ENCODE measurements at places on chromosomes 11 and 22.

DNA sequence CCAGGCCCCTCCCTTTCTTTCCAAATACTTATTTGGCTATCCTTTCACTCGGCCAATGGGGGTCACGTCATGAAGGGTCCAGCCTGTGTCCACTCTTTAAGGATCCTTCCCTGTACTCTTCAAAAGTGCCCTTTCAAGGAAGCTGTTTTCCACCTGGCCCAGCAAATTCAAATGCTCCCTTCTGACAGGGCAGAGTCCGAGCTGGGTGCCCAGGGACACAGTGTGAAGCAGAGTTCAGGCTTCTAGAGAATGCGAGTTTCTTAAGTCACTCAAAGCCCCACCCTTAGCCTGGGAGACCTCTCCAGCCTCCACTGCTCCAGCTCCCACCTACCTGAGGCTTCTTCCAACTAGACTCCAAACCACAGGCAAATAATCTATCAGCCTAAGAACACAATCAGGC, 5.5 kb upstream of the APOA1 start:
- H3K4me1 ChIP-seq = no peaks in the 10 kb centered on the region
- H3K4me3 ChIP-seq = no peak overlapping the region
- no peak overlapping the region for H3K27ac ChIP-seq
- H3K27me3 ChIP-seq = no peaks in the 10 kb centered on the region
- no peak for DNase-seq
- H3K36me3 ChIP-seq = peaks cover 45% of the 10 kb centered on the region

DNA sequence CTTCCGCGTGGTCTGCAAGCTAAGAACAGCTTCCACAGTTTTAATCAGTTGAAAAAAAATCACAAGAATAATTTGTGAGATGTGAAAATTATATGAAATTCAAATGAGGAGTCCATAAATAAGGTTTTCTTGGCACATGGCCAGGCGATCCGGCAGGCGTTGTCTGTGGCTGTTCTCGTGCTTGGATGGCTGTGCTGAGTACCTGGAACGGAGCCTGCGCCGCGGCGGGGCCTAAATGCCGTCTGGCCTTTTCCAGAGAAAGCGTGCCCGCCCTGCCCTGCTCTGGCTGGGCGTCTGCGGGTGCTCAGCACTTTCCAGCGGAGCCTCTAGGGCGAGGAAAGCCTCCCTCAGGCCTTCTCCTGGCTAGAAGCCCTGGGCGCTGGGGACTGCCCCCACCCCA, 41.8 kb downstream of the OSBPL5 start:
- H3K27me3 ChIP-seq = no peaks in the 10 kb centered on the region
- peaks cover 15% of the 10 kb centered on the region for H3K36me3 ChIP-seq
- no peak overlapping the region for H3K27ac ChIP-seq

GRCh38 chr11:80586464-80586863, 1145.6 kb upstream of the TENM4 start:
- no peak overlapping the region for H3K27ac ChIP-seq
- no peaks in the 10 kb centered on the region for H3K4me1 ChIP-seq
- H3K36me3 ChIP-seq = no peaks in the 10 kb centered on the region
- DNase-seq = no peak

- H3K27me3 ChIP-seq = peaks cover 23% of the 10 kb centered on the region
- H3K27ac ChIP-seq = no peak overlapping the region
- no peak for DNase-seq
- no peaks in the 10 kb centered on the region for H3K4me1 ChIP-seq
- H3K36me3 ChIP-seq = peaks cover 4% of the 10 kb centered on the region
These were observed 44.5 kb downstream of the TRIOBP start for GRCh38 chr22:37741312-37741795.

DNA sequence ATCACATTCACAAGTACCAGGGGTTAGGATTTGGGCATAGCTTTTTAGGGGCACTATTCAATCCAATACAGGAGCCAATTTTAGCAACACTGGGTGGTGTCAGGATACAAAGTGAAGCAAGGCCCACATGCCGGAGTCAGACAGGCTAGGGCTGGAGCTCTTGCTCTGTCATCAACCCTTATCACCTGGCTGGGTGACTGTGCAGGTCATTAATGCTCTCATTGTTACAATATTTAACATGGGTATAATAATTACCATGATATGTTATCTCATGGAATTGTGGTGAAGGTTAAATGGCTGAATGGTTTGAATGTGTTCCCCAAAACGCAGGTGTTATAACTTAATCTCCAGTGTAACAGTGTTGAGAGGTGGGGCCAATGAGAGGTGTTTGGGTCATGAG, 143.3 kb upstream of the THY1 start:
- no peak overlapping the region for H3K4me3 ChIP-seq
- H3K36me3 ChIP-seq = no peaks in the 10 kb centered on the region

DNA sequence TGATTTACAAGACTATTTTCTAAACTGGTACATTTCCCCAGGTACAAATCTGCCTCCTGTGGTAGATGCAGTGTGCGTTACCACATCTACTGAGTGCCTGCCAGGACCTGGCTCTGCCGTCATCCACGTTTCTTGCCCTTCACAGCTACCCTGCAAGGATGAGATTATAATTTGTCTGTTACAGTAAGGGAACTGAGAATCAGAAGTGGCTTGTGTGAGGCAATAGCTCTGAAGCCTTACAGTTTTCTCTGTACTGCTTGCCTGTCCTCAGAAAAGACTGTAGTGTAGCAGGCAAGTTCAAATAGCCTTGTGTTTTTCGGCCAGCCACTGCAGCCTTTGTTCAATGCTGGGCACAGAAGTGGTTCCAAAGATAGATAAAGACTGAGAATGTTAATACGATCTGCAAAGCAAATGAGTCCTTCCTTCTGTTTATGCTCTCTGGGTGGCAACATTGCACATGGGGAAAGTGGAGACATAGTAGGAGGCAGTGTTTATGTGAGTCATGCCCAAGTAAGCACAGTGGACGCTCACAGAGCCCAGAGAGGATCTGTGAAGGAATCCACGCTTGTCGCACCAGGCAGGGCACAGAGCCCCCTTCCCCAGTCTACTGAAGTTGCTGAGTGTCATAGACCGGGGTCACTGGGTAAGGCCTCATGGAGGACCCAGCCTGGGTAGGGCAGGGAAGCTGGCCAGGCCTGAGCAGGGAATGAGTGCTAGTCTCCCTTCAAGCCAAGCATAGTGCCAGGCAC, 49.1 kb downstream of the MICAL2 start:
- no peak overlapping the region for H3K4me3 ChIP-seq
- no peak for DNase-seq
- no peaks in the 10 kb centered on the region for H3K27me3 ChIP-seq
- no peaks in the 10 kb centered on the region for H3K36me3 ChIP-seq
- H3K27ac ChIP-seq = no peak overlapping the region

DNA sequence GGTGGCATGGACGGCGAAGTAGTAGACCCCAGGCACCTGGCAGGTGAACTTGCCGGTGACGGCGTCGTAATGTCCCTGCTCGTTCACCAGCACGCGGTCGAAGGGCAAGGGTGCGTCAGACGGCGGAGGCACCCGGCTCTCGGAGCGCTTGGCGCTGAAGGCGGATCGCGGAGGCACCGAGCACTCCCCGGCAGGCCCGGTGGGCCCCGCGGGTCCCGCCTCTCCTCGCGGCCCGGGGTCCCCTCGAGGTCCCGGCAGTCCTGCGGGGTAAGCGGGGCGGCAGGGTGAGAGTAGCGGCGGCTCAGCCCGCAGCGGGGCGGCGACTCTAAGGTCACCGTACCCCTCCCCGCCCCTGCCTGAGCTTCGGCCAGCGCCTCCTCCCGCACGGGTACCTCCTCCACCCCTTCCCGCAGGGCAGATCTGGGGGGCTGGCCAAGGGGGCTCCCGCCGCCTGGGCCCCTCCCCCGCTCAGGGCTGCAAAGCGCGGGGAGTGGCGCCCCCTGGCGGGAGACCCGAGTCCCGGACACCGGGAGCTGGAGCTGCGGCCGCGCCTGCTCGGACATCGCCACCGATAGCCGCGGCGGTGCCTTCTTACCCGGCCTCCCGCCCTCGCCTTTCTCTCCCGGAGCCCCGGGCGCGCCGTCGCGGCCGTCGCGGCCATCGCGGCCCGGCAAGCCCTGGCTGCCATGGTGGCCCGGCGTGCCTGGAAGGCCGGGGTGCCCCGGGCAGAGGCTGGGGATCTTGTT, 921 bp downstream of the C1QTNF5 start:
- no peak overlapping the region for H3K27ac ChIP-seq
- peak overlapping the region; percentile 38 for H3K4me3 ChIP-seq
- no peaks in the 10 kb centered on the region for H3K4me1 ChIP-seq
- H3K36me3 ChIP-seq = peaks cover 11% of the 10 kb centered on the region
- peak; percentile 83 for DNase-seq
- peaks cover 16% of the 10 kb centered on the region for H3K27me3 ChIP-seq

DNA sequence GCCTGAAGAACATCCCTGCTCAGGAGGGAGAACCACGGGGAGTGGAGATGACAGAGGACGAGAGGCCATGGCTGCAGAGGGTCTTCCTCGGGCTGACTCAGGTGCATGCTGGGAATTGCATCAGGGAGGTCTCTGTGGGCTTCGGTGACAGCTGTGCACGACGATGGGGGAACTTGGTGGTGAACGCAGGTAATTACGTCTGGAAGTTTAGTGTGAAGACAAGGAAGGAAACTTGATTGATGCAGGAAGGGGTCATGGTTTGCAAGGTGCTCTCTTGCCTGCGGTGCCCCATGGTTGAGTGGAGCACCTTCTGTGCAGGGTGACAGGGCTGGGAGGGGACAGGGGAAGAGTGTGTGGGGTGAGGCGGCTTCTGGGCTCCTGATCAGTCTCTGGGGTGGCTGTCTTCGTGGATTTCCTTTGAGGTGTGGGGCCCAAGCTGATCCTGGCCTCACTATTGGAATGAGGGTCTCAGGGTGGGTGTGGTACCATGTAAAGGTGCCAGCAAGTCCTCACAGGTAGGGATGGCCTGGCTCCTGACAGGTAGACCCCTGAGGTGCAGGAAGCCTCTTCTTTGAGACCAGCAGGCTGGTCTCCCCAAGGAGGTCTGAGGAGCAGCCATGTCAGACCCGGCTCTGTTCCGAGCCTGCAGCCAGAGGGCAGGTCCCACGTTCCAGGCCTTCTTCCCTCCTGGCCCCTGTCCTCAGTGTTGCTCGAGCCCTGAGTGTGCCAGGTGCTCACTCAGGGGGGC, 1020.1 kb downstream of the TBC1D22A start:
- no peak overlapping the region for H3K27ac ChIP-seq
- H3K4me1 ChIP-seq = no peaks in the 10 kb centered on the region
- no peak for DNase-seq
- no peaks in the 10 kb centered on the region for H3K36me3 ChIP-seq

DNA sequence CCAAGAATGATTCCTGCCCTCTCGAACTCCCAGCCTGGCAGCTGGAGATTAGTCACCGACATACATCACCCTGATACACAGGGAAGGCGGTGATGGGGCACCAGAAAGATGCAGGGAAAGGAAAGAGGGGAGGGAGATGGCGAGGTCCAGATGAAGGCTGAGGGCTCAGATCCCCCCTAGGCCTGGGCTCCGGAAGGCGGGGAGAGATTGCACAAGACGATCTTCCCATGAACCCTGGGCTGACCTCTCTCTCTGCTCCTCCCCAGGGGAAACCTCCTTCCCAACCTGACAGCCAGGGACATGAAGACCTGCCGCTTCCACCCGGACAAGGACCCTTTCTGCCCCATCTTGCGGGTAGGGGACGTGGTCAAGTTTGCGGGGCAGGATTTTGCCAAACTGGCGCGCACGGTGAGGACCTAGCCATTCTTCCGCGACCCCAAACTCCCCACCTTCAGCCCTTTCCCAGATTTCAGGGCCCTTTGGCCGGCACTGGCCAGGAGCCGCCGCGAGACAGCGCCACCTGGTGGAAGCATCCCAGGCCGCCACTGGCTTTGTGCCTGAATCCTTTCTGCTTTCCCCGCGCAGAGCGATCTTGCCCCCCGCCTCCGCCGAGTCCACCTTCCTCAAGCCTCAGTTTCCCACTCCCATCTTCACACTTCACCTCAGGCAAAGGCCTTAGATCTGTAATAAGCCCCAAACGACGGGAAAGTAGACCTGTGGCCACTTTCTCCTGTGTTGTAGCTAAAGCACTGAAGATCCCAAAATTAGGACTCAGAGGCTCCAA, 11.5 kb downstream of the P2RX3 start:
- H3K4me3 ChIP-seq = peak overlapping the region; percentile 59
- no peaks in the 10 kb centered on the region for H3K27me3 ChIP-seq
- no peaks in the 10 kb centered on the region for H3K4me1 ChIP-seq
- no peak overlapping the region for H3K27ac ChIP-seq

- H3K4me1 ChIP-seq = no peaks in the 10 kb centered on the region
- H3K27ac ChIP-seq = no peak overlapping the region
- no peak for DNase-seq
- H3K4me3 ChIP-seq = no peak overlapping the region
- H3K27me3 ChIP-seq = no peaks in the 10 kb centered on the region
These were observed 58.5 kb upstream of the NTM start for GRCh38 chr11:131311776-131312514.

GRCh38 chr11:74086242-74086884, 77.5 kb upstream of the UCP3 start:
- no peak for DNase-seq
- H3K27me3 ChIP-seq = no peaks in the 10 kb centered on the region
- no peak overlapping the region for H3K27ac ChIP-seq
- H3K36me3 ChIP-seq = peaks cover 43% of the 10 kb centered on the region
- no peak overlapping the region for H3K4me3 ChIP-seq

GRCh38 chr11:134119094-134119493, 50.2 kb downstream of the JAM3 start:
- H3K4me3 ChIP-seq = no peak overlapping the region
- no peak overlapping the region for H3K27ac ChIP-seq
- H3K27me3 ChIP-seq = peaks cover 3% of the 10 kb centered on the region
- H3K4me1 ChIP-seq = peaks cover 3% of the 10 kb centered on the region
- H3K36me3 ChIP-seq = no peaks in the 10 kb centered on the region
- DNase-seq = no peak

- no peak overlapping the region for H3K4me3 ChIP-seq
- no peak overlapping the region for H3K27ac ChIP-seq
- no peaks in the 10 kb centered on the region for H3K4me1 ChIP-seq
- H3K27me3 ChIP-seq = no peaks in the 10 kb centered on the region
These were observed 50.0 kb downstream of the IGSF9B start for GRCh38 chr11:133906746-133907145.

- H3K4me3 ChIP-seq = no peak overlapping the region
- DNase-seq = no peak
- H3K36me3 ChIP-seq = no peaks in the 10 kb centered on the region
- H3K27ac ChIP-seq = no peak overlapping the region
- peaks cover 3% of the 10 kb centered on the region for H3K4me1 ChIP-seq
These were observed 3.4 kb upstream of the SCGB2A2 start for GRCh38 chr11:62266558-62266957.

DNA sequence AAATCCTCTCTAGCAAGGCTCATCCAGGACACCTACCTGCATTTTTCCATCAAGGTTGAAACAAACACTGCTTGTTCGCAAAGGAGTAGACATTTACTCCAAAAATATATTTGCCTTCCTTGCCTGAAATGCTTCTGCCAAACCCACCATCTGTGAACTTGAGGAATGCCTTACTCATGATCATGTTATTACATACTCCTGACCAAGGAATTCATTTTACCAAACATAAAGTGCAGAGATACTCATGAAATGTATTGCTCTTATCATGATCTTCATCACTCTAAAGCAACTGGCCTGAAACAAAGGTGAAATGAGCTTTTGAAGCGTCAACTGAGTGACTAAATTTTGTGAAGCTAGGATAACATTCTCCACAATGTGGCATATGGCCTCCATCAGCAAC, 243.1 kb upstream of the CCDC179 start:
- no peak overlapping the region for H3K27ac ChIP-seq
- no peaks in the 10 kb centered on the region for H3K36me3 ChIP-seq
- no peaks in the 10 kb centered on the region for H3K4me1 ChIP-seq
